Stimulated activated CD4-positive, alpha-beta T cell treated with anti-CD3 and anti-CD28 coated beads, Interleukin-1b, Interleukin-23, amount 100 ng/mL, for 1 hour (primary cell): ENCODE measurements at places on chromosomes 2 and 18.

DNA sequence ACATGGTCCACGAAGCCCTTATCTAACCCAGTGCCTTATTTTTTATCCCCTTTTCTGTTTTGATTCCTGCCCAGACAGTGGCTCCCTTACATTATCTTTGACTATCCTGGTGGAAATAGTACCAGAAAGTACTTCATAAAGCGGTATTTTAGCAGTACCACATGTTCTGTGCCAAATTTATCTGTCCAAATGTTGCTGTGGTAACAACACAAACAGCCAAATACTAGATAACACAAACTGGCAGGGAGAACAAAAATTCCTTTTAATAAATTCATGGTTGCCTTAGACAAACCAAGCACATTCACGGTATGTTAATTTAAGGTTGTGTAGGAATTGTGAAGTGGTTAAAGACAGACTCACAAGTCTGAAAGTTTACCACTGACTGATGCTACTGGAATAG is 187.9 kb upstream of the LHCGR start:
- DNase-seq = no peak

DNA sequence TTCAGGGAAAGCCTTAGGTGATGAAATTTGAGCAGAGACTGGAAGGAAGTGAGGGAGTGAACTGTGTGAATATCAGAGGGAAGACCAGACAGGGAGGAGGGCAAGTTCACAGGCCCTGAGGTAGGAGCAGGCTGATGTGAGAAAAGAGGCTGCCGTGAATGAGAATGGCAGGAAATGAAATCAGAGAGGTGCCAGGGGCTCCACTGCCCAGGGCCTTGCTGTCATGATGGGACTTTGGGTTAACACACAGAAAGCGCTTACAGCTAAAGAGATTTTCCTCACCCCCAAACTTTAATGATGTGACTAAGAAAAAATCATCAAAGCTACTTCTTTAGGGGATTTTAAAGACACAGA is 53.8 kb downstream of the MARCHF4 start:
- no peak for DNase-seq

DNA sequence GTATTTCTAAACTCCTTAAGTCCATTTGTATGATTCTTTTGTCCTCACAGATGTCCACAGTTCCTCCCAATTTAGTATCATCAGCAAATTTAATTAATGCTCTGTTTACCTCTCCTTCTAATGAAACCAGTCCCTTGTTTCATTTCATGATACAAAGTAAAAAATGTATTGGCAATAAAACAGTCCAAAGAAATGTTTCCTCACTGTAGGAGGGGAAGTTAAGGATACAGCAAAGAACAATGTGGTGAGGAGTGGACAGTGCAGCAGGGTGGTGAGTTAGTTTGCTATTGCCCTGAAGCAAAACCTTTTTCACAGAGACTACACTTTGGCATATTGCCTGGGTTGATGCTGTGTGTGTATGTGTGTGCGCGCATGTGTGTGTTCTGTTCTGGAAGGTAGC is 401.5 kb downstream of the ARHGAP15 start:
- DNase-seq = no peak

DNA sequence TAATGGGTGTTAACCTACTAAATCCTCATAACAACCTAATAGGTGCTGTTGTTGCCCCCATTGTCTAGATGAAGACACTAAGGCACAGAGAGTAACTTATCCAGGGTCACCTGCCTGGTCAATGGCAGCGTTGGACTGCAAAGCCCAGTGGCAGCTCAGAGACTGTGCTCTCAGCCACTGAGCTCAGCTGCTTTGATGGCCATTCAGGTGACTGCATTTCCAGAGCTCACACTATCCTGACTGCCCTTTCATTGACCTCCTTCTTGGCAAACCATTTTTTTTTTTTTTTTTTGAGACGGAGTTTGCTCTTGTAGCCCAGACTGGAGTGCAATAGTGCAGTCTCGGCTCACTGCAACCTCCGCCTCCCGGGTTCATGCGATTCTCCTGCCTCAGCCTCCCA is 115.2 kb downstream of the MAPK4 start:
- no peak for DNase-seq

DNA sequence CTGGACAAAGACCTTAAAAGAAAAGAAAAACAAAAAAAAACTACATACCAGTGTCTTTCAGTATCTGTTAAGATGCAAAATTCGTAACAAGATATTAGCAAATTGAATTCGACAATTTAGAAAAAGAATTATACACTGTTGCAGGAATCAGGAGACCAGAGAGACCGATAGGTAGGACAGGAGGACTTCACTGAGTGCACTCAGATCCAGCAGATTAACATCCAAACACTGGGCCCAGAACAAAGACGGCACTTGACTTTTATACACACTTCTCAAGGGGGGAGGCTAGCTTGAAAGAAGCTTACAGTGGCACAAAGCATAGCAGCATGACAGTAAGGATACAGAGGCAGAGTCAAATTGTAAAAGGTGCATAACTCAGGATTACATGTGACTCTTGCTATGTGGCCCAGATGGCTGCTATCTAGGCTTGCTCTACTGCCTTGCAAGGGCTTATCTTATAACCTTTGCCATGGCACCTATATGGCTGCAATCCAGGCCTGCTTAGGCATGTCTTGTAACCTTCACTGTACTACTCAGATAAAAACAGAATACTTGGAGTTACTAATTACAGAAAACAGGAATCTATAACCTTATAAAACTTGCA is 507.3 kb upstream of the LRRTM4 start:
- DNase-seq = no peak

GRCh38 chr2:11962707-11963328 is 216.4 kb downstream of the LPIN1 start:
- DNase-seq = no peak
